IMR-90 (cell line): ENCODE measurements at places on chromosomes 3 and 15.

DNA sequence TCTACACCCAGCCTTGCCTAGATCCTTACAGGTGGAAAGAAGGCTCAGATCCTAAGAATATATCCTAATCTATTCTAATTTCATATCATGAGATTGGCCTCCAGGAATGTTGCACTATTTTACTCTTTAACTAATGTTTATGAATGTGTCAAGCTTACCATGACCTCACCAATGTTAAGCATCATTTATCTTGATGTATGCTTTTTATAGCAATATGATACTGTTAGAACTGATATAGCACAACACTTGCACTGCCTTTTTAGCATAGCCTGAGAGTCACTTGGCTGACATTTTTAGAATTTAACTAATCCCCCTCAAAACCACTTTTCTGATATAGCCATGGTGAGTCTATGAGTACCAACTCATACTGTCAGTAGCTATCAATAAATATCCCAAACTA lies 191.5 kb upstream of the NR2F2 start:
- no peak for DNase-seq

DNA sequence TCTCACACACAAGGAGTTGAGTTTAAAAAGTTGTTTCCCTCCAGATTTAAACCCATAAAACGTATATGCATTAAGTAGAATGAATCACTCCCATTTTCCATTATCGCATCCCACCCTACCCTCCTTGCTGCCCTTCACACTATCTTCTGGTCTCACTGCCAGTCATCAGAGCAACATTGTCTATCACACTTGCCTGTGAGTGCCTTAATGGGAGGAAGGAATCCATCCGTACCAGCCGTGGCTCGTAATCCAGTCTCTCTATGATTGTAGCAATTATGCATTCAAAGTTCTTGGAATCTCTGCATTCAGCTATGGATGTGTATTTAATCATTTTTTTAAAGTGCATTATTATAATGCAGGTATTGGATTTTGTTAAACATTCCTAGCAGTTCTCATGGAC lies 1.9 kb downstream of the TMEM266 start:
- DNase-seq: no peak

GRCh38 chr3:123098426-123099330 lies 31.9 kb downstream of the PDIA5 start:
- no peak for DNase-seq

DNA sequence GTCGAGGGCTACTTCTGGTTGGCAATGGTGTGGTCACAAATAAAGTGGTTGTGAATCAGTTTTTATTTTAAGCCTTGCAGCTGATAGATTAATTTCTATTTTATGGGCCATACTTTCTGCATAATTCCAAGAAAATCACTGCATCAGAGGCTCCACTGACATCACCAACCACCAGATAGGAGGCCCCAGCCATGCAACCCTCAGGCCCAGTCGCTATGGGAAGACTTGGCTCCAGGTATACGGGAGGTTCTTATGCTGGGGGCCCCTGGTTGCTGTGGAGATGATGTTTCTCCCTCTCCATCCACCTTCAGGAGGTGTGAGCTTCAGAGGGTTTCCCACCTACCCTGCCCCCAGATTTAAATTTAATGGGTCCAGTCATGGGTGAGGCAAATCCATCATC lies 57.4 kb downstream of the ISG20 start:
- DNase-seq: no peak

GRCh38 chr3:11136830-11137626 lies 17.3 kb upstream of the HRH1 start:
- peak; percentile 100 for DNase-seq

- DNase-seq: no peak
Measured at GRCh38 chr15:90248789-90249202, 560 bp upstream of the TTLL13 start.

DNA sequence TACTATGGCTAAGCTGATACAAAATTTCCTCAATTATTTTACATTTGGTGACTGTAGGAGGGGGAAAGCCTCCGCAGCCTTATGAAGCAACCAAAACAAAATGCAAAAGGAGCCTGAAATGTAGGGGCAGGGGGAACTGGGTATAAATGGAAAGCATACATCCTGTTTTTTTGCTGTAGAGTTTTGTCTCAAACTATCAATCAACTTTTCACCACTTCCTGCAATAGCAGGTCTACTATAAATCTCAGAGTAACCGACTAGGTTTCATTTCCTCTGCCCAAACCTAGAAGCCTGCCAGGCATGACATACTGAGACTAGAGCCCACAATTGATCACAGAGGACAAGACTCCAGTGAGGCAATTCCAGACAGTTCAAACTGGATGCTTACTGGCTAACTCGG lies 91.3 kb downstream of the SHQ1 start:
- DNase-seq: no peak

- DNase-seq: peak; percentile 59
Measured at GRCh38 chr3:71541313-71541712, 42.2 kb downstream of the FOXP1 start.

DNA sequence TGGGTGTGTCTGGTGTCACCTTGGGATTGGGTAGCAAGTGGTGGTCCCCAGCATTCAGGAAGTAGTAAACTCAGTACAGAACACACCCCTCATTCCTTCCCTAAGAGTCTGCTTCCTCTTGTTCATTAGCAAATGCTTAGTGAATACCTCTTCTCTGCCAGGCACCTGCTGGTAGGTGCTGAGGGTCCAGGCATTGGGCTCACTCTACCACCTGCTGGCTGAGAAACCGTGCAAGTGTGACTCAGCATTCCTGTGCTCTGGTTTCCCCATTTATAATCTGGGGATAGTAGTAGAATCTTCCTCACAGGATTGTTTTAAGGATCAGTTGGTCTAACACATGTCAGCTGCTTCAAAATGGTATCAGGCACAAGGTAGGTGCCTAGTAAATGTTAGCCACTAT lies 4.8 kb downstream of the SHF start:
- no peak for DNase-seq

DNA sequence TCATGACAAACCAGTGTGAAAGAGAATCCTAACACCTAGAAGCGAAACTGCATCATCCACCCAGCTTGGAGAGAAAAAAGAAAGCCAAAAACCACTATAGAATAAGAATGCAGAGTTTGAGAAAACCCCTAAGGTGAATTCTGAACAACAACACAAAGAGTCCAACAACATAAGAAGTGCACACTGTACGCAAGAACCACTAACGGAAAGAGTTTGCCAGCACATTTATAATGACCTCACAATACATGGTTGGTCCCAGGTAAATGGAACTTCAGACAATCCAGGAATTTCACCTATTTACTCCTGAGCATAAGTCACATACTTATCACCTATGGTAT lies 128.3 kb upstream of the BHLHE40 start:
- DNase-seq: no peak

GRCh38 chr15:97566961-97567360 lies 393.5 kb upstream of the ARRDC4 start:
- no peak for DNase-seq

DNA sequence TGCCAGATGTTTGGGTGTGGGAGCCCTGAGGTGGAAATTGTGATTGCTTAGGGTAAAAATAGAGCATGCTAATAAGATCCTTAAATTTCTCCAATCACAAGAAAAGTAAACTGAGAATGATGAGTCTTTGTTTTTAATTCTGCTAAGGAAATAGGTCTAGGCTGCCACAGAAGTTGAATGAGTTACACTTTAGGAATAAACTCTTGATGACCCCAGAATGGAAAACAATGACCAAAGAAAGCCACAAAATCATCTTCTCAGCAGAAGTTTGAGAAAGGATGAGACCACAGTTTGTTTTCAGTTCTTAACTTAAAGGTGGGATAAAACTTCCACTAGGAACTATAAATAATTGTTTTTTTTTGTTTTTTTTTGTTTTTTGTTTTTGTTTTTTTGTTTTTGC lies 164.6 kb upstream of the BCL6 start:
- no peak for DNase-seq

- no peak for DNase-seq
Measured at GRCh38 chr3:186413615-186414415, 51.8 kb upstream of the DGKG start.

GRCh38 chr3:179181021-179181472 lies 32.9 kb downstream of the PIK3CA start:
- DNase-seq: peak; percentile 63

GRCh38 chr15:99416191-99417188 lies 149.3 kb upstream of the MEF2A start:
- DNase-seq: no peak

GRCh38 chr15:74642348-74642733 lies 26.7 kb downstream of the CLK3 start:
- no peak for DNase-seq

DNA sequence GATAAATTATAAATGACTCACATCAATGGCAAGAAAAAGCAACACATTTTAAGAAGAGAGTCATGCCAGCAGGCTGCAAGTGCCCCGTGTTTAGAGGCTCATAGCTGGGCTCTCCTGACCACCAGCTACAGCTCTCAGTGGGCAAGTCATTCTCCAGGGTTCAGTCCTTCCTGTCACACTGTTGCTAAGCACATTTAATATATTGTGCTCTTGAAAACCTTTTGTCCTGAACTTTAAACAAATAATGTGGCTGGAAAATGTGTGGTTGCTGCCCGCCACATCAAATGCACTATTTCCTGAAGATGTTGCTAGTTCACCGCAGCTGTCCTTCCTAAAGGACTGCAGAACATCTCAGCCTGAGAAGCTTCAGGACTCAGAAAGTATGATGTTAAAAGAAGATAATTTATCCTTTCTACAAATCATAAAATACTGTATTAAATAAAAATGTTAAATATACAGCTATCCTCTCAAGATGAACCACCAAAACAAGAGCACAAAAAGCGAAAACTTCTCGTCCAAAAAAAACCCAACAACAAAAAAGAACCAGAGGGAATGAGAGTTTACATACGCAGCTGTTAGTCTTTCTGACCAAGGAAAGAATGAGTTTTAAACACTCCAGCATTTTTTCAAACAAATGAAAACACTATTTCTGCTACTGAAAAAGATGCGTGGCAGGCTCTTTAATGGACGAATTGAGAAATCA lies 951 bp downstream of the TARS3 start:
- DNase-seq: peak; percentile 26

- no peak for DNase-seq
Measured at GRCh38 chr15:92159906-92160841, 233.5 kb upstream of the ST8SIA2 start.

DNA sequence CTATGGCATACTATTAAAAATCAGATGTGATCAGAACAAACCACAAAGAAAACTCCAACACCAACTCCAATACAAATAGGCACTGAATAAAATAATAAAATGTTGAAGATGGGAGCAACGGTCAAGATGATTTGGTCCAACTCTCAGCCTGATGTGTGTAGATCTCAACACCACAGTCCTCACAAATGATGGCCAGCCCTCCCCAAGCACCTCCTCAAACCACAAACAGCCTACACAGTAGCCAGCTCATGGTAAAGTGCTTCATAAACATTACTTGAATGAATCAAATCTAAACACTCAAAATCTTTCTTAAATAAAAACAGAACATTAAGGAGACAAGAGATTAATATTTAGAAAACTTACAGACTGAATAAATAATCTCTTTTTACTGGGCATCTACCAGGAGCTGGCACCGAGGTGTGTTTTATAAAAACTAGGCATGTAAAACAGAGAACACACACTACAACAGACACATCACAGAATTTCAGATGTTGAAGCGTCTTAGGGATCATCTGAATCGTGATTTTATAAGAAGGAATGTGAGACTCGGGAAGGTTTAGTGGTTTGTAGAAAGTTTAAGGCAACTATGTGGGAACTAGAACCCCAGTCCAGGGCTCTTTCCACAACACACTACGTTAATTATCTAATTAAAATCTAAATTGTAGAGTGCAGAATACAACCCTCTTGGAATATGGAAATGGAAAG lies 102.4 kb downstream of the MYLK start:
- peak; percentile 87 for DNase-seq

DNA sequence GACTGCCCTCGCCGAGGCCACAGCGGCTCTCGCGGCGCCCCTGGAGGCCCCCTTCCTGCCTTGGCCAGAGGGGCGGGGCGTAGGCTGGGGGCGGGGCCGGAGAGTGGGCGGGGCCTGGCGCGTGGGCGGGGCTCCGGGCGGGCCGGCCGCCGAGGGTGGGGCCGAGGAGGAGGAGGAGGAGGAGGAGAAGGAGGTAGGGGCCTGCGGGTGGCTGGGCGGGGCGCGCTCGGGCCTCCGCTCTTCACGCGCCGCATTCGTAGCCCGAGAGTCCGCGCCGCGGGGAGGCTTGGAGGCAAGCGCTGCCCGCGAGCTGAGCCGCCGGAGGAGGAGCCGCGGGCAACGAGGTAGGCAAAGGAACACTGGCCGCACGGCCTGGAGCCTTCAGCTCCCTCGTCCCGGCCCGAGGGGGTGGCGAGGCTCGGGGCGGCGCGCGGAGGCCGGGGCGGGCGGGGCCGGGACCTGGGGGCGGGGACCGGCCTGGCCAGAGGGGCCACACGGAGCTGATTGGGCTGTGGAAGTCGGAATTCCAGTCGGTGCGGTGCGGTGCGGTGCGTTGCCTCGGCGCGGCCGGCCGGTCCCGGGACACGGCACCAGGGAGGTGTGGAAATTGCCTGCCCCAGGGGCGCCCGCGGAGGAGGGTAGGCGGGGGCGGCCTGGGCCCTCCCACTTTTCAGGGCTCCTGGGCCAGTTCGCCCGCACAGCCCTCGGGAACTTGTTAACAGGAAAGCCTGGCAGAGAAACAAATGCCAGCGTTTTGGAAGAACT lies at the start of gene PPP2R3A:
PPP2R3A (plus strand) TSS at position 223 of the 765 bp plus-strand sequence. CDS start 35,771 bp downstream, outside the sequence.
- DNase-seq: peak; percentile 80

DNA sequence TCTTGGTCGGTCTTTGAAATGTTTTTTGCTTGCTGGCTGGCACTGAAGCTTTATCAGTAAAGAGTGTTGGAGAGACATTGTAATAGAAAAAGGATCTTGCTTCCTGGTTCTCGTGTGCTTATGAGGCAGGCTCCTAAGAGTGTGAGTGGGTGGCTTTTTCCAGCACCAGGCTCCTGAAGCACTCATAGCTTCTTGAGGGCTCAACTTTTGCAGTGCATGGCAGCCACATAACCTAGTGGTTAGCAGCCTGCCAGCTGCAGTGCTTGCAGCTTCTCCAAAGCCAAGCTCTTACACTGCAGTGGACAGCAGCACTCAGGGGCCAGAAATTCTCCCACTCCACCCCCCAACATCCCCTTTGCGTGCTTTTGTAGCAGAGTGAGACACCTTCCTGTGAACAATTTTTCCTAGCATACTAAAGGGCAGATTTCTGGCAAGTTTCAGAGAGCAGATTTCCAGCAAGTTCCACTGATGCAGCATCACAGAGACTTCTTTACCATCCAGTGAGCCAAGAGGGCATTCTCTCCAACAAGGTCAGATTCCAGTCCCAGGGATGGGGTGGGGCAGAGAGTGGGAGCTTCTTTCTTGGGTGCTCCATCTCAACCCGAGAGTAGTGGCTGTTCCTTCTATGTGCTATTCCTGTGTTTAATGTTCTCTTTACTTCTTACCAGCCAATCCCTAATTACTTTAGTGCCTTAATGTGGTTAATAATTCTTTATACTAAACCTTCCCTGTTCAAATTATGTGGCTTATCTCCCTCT lies 15.8 kb upstream of the ARHGEF26 start:
- DNase-seq: peak; percentile 3

GRCh38 chr3:173945806-173946205 lies 548.3 kb downstream of the NLGN1 start:
- no peak for DNase-seq

- no peak for DNase-seq
Measured at GRCh38 chr3:28215407-28215806, 26.0 kb upstream of the CMC1 start.
